Ovary (tissue), 10 donors: ENCODE measurements at places on chromosomes 11 and 22. TPM values are rescaled to one million over a fixed set of nuclear protein-coding genes. Genes with fewer than 3 reads are reported as not detected.

DNA sequence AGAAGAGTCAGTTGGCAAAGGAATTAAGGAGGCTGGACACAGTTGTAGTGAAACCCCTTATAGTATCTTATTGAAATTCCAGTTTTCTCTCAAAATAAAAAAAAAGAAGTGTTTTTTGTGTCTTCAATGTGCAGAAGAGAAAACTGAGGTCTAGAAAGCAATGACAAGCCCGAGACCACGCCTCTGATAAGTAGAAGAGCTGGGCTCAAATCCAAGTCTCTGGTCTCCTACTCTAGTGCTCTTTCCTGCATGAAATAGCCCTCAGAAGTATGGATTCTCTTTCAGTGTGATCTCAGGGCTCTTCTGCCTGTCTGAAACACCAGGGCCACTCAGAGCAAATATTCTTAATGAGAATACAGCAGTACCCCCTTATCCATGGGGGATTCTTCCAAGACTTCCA is 200.9 kb downstream of the KIF18A start:
- DNase-seq, result no peak

The WBP2NL gene
- 2.8 TPM for total RNA-seq

DNA sequence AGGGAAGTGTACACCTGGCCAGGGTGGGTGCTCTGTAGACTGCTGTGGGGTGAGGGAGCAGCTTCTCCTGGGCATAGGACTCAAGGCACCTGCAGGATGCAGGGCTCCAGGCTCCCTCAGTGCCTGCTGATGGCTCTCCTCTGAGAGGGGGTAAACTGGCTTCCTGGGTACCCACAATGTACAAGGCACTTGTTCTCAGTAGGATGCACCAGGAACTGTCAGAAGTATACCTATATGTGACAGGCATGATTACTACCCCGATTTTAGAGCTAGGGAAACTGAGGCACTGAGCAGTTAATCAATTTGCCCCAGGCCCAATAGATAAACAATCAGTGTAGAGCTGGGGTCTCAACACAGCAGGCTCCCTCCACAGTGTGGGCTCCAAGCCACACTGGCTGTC is 31.4 kb upstream of the GNAZ start:
- DNase-seq, result no peak

DNA sequence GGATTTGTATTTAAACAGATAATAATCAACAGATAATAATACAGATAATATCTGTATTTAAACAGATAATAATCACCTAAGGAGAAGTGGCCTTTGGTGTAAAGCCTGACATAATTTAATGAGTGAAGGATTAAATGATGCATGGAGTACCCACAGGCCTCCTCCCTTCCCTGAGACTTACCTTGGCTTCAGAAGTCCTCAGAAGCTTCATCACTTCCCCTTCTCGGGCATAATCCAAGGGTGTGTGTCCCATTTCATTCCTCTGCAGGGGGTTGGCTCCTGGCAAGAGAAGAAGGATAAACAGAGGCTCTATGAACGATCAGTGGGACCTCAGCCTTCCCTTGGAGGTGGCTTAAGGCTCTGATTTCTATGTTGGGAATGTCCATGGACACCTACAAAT is 85.5 kb upstream of the PHOX2A start:
- no peak for DNase-seq

The PAX6 gene
- not detected for total RNA-seq

DNA sequence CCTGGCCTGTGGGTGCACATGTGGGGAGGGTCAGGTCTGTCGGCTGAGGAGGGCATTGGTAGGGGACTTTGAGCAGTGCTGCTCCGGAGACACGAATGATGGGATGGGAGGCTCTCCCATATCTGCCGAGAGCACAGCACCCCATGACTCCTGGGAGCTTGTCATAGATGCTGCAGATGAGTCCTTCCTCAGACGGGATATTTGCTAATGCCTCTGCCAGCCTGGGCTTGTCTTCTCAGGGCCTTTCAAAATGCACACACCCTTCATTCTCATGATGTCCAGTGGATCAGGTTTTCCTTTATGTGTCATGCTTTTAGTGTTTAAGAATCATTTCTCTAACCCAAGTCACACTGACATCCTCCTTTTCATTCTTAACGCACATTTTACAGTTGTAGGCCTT is 8.1 kb upstream of the RNH1 start:
- DNase-seq, result no peak

- no peak for DNase-seq
Observed at GRCh38 chr11:75903276-75903675, 88.3 kb downstream of the UVRAG start.

DNA sequence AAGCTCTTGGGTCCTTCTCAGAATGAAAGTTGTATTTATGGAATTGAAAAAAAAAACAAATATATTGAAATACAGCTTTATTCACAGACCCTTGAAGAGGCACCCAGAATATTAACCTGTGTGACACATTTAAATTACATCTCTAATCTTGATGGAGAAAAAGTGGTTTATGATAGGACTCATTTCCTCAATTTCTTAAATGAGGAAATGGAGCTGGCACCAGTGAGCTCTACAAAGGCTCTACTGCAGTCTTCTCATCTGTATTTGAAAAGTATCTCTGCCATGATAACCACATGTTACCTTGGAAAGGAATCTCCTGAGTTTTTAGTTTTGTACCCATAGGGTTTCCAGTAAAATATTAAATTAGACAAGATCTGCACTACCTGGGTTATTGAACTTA is 186.5 kb downstream of the HIPK3 start:
- no peak for DNase-seq

DNA sequence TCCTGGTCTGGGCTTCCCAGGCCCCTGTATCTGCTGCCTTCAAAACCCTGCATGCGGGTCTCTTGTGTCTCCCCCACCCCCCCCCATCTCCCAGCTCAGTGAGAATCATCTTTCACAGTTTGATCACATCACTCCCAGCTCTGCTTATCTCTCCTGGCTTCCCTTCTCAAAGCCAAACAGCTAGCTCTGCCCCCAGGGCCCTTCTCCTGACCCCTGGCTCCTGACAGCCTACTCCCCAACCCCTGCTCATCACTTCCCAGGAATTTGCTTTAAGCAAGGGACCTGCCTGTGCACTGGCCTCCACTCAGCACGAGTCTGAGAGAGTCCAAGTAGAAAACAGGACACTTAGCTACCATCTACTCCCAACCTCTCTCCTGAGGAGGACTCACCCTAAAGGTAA is 342.7 kb downstream of the TENM4 start:
- DNase-seq, result no peak

The TRIM49D2 gene
- not detected for total RNA-seq

DNA sequence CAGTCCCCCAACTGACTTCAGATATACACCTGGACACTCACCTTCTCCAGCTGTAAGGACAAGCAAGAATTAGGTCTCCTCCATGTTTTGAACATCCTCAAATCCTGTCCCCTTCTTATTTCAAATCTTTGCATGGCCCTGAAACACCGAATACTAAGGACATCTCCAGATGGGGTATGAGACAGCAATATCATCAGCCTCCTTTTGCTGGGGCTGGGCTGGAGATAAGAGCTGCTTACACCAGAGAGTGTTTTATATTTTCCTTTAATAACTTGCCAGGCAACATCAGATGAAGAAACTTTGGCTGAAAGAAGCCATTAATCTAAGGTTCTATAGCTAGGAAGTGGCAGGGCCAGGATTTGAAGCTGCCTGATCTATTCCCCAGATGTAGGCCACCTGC is 21.6 kb downstream of the TUG1 start:
- DNase-seq, result no peak

The RAB3IL1 gene
- 14.1 TPM for total RNA-seq

The MRGPRE gene
- not detected for total RNA-seq

GRCh38 chr11:27008811-27009535 is 15.1 kb downstream of the FIBIN start:
- no peak for DNase-seq

The SMC1B gene
- not detected for total RNA-seq

The DBX1 gene
- not detected for total RNA-seq

DNA sequence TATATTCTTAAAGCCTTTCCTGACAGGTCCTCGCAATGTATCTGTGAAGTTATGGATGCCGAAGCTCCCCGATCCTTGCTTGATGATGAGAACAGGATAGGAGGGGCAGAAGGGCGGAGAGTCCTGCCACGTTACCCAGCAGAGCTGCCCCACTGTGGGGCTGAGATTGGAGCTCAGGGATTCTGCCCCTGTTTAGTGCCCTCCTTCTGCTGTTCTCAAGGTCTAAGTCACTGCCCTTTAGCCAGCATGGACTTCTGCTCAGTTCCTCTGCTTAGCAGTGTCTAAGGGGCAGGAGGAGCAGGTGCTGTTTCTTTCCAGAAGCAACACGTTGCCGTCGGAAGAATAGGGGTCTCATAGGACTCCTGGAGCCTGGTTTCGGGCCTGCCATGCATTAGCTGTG is 164.2 kb upstream of the B3GAT1 start:
- DNase-seq, result no peak

DNA sequence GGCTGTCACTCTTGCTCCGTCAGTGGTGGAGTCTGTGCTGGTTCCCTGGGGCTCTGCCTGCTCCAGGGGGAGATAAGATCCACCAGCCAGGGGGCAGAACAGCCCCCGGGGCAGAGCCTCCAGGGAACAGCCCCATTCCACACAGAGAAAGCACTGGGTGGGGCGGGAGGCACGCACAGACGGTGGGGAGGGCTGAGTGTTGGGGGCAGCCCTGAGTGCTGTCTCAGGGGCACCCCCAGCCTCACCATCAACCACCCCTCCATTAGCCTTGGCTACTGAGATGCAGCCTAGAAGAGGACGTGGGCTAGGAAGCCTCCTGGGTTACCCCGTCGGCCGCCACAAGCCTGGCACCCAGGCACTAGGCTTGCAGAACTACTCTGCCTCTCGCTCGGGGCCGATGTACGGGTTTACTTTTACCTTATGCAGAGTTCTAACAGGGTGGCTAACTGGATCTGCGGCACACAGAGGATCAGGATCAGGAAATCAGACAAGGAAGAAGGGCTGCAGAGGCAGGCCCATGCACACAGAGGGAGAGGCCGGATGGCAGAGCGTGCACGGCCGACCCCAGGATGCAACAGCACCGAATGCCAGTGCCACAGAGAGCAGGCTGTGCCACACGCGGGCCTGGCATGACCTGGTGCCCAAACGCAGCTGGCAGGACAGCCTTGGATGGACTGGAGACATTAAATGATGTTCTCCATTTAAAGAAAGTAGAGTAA is 140.5 kb downstream of the CTTN start:
- no peak for DNase-seq

DNA sequence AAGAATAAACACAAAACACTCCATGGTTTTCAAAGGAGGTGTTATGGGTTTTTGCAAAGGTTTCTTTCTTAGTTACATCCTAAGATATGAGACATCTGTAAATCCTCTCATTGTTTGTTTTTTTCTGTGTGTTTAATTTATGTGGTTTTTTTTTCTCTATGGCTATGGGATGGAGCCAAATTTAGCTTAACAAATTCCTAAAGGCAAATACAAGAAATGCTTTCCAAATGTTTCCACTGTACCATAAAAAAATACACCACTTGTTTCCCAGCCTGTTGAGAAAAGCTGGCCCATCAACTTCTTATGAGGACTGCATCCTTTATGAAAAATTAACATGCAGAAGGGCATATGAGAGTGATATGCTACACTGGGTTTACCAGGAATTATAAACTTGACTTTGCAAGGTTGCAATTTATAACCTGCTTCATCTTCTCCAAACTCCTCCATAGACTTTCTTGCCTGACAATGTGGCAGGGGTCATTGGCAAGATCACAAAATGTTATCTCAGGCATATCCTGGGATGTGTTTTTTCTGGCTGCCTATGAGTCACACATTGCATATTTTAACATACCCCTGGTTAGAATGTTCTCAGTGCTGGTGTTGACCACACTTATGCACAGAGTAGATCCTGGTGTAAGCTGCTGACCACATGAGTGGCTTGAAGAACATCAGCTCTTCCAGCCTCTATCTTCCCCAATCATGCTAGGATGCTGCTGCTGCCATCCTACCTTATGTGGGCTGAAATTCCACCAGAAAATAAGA is 137.6 kb upstream of the TTC12 start:
- DNase-seq, result no peak

DNA sequence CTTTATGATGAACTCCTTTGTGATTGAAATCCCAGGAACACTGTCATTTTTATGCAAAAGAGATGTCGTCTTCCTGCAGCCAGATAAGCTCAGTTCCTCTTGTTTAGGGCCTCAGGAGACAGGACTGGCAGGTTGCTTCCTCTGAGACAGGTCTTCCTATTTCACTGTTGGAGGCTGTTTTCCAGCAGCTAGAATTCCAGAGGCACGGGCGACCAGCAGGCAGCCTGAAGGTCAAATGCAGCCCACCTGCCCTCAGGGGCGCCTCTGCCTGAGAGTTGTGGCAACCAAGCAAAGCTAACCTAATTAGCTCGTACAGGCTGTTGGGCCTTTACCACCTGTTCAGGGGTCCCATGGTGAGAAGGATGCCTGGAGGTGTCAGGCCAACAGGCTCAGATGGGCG is 22.3 kb downstream of the SLC6A5 start:
- no peak for DNase-seq

GRCh38 chr11:126456783-126457542 is 101.5 kb downstream of the ST3GAL4 start:
- DNase-seq, result no peak

DNA sequence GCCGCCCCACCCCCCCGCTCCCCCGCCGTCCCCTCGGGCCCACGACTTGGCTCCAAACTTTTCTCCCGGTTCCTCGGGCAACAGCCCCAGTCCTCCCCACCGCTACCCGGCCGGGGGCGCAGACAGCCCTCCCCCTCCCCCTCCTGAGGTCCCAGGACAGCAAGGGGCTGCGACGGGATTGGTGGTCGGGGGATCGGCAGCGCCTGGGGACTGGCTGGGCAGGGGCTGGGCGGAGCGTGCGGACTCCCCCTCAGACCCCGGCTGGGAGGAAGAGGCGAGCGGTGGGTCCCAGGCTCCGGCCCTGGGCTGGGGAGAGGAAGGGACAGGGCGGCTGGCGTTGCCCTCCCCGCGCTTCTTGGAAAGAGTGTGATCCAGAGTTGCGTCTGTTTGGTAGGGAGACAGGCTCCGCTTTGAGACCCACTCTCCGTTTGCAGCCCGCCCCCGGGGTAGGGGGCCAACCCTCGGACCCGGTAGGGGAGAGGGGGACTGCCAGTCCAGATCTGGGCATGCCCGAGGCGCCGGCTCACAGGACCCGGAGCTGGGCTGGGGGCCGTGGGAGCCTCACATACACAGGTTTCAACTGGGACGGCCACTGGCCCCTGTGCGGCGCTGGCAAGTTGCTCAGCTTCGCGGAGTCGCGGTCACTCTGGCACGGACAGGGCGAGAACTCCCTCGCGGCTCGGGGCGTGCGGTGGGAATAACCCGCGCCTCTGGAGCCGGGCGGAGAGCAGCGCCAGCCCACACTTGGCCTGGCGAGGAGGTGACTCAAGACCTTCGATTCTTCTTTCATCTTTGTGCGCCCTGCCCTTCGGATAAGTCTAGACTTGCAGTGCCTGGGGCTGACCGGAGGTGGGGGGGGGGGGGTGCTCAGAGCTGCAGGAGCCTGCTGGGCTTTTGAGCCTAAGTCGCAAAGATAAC is 999 bp downstream of the TSKU start:
- DNase-seq, result peak; percentile 85

DNA sequence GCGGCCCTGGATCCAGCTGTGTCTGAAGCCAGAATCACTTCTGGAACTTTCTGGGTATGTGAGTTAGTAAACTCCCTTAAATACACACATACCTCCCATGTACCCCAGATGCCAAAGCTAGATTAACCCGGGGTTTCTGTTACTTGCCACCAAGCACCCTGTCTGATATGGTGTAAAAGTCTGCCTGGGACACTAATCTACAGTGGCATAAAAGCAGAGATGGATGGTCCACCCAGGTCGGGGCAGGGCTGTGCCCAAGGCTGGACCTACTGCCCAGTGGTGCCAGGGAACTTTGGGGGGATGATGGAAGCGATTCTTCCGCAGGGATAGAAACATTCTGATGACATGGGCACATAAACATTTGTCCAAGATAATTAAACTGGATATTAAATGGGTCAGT is 12.7 kb downstream of the MRGPRF start:
- DNase-seq, result no peak

- no peak for DNase-seq
Observed at GRCh38 chr22:44638971-44639760, 62.8 kb upstream of the PRR5 start.

The ZNHIT2 gene
- 13.4 TPM for total RNA-seq
